Common myeloid progenitor, CD34-positive (primary cell): ENCODE measurements at places on chromosomes 5 and 9.
A peak's percentile ranks its signal among the peaks of the same experiment; 100 is the strongest.

GRCh38 chr9:129573977-129574376 lies 46.9 kb downstream of the C9orf50 start:
- no peak for DNase-seq

- DNase-seq, result no peak
Measured at GRCh38 chr5:159560088-159560487, 229.8 kb upstream of the IL12B start.

DNA sequence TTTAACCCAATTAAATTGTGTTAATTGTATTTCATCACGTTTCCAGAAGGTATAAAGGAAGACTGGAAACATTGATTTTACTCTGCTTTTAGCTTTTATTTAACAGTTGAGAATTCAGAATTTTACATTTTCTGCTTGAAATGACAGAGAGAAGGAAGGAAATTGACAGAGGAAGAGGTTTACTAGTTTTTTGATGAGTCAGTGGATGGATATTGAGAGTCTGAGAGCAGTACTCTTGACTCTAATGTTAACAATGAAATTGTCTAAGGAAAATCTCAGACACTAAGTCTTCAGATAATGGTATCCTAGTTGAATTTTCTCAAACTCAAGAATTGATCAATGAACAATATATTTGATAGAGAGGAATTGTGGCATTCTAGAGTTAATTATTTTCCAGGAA lies 60.6 kb downstream of the IPO11 start:
- peak; percentile 13 for DNase-seq

DNA sequence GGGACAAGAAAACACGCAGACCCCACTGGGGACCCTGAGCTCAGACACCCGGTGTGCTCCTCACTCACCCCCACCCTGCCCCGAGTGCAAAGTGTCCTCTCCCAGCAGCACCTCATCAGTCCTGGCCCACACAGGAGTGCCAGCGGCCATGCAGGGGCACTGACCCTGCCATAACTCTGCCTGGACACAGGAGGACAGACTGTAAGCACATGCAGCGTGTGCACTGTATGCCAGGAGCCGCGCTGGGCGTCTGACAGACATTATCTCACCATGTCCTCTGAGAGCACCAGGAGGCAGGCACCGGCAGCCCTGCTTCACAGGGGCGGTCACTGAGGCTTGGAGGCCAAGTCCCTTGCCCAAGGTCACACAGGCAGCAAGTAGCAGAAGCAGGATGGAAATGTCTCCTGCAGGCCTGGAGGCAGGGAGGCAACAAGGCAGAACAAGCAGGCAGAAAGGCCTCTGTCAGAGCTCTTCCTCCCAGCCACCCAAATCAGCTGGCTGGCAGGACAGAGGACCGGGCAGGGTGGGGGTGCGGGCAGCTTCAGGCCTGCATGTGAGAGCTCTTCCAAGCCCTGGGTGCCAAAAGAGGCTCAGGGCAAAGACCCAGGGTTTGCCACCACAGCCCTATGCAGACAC lies 8.4 kb downstream of the EEIG1 start:
- DNase-seq, result no peak

GRCh38 chr5:111851631-111852548 lies 94.9 kb upstream of the NREP start:
- no peak for DNase-seq
